ENCODE measurements at places on chromosomes 2 and 18.

DNA sequence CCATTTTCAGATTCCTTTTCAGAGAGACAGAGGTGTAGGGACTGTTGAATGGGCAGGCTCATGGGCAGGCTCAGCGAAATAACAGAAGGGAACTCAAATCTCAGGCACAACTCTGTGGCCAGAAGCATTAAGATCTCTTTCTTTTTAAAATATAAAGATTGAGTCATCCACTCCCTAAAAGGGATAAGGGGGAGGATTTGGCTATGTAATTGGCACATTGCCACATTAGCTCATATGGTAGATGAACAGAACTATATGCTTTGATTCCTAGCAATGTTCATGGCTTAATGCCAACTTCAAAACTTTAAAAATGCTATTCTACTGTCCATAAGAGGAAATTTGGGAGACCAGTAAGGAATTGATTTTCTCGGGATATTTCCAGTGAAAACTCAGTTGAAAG lies 53.8 kb upstream of the SLC5A7 start:
- DNase-seq: no peak

GRCh38 chr2:6423944-6424343 lies 441.8 kb downstream of the CMPK2 start:
- DNase-seq: no peak

GRCh38 chr2:8981876-8982275 lies 21.6 kb downstream of the MBOAT2 start:
- no peak for DNase-seq

GRCh38 chr2:191693778-191694177 lies 15.8 kb downstream of the NABP1 start:
- no peak for DNase-seq

DNA sequence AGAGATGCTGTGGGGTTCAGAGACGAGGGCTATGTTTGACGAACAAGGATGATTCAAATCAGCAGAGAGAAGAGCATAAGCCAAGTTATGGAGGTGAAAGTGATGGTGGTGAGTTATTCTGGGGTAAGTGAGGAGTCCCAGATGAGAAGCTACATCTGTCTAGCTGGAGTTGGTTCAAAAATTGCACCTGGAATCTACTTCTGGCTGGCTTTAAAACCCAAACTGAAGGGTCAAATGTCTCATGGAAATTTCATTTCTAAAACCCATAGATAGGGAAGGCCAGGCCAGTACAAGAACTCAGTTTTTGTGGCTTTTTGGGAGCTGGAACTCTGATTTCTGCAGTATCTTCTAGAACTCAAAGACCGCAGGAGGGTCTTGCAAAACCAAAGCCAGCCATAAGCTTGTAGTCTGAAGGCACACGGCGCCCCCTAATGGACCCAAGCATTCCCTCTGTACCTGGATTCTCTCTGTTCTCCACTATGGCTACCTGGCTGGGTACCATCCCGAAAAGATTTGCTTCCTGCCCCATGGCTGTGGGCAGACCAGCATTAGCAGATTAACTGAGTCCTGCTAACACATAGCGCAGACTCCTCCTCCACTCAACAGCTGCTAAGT lies 229.1 kb upstream of the SLC14A2 start:
- no peak for DNase-seq

- no peak for DNase-seq
Observed at GRCh38 chr2:71801969-71802368, 345.7 kb downstream of the CYP26B1 start.

GRCh38 chr18:3653263-3653850 lies 203.4 kb downstream of the TGIF1 start:
- DNase-seq: no peak

DNA sequence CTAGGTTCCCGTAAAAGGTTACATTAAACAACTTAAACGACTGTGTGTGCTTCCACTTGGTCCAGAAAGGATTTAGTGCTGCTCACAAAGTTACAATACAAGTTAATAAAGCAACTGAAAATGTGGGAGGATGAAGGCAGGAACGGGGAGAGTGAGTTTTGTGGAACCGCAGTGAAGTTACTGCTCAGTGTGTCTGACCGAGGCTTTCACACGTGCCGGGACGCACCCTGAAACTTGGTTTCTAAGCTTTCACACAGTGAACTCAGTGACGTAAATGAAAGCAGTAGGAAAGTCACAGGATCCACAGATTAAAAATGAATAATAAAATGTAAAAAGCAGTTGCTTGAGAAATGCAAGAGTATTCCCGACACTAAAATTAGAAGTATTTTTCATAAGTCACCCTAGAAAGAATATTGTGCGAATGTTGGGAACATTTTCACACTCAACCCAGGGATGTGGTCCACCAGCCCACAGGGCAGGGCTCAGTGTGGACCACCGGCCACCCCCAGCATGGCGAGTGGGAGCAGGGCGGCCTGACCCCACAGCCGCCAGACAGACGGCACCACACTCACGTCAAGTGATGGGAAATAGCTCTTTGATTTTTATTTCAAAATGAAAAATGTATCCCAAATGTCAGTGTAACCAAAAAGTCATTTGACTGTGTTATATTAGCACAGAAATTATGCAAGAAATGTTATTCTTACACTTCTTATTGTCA lies 32.6 kb upstream of the CHMP1B start:
- no peak for DNase-seq

Measured in stimulated activated CD4-positive, alpha-beta T cell treated with anti-CD3 and anti-CD28 coated beads, Interleukin-1b, Interleukin-23, amount 100 ng/mL, for 4 hours (primary cell).